ENCODE measurements at places on chromosomes 2 and 18. TPM values are rescaled to one million over a fixed set of nuclear protein-coding genes. Genes with fewer than 3 reads are reported as not detected.

Gene STPG4
- total RNA-seq, result not detected

Gene SCYGR5
- not detected for total RNA-seq

Gene SALL3
- not detected for total RNA-seq

Gene CNPPD1
- 30.9 TPM for total RNA-seq

Gene CNGA3
- not detected for total RNA-seq

Gene PSMA8
- not detected for total RNA-seq
